ENCODE measurements at places on chromosomes 4 and X.

- no peak for DNase-seq
Observed at GRCh38 chr4:140426610-140427105, 790 bp downstream of the CLGN start.

DNA sequence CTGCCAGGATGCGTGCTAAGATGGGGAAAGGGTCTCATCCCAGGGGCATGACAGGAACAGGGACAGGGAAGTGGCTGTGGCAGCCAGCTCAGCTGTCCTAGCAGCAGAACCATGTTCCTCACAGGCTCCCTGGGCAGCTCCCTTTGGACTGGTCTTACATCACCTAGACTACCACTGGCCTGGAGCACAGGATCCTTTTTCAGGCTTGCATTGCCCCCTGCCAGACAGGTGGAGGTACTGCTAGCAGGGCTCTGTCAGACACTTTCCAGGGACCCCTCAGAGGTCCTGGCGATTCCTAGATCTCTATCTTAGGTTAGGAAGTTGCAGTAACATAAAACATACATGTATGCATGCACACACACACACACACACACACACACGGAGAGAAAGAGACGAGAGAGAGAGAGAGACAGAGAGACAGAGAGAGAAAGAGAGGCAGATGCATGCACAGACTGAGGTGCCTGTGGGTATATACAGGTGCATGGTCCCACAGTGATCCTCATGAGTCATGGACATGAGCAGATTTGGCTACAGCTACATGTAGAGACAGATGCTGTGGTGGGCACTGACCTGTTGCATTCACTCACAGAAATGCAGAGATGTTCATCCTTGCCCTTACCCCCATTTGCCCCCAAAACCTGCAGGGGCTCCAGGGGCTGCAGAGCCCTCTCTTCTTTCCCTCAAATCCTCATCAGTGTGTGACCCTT is 63.6 kb downstream of the STARD8 start:
- peak; percentile 39 for DNase-seq

DNA sequence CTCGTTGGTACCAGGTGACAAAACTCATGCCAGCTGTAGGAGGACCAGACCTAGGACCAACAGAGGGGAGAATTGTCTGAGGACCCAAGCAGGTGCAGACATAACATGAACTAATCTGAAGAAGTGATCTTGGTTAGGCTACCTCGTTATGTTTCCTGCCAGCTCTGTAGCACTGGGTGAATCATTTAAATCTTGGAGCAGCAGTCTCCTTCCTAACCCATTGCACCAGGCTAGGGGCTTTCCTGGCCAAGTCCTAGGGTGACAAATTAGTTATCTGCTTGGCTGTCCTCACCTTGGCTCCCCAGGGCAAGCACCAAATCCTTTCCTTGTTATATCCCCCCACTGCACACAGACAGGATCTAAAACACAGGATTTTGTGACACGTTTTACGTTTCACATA is 87.8 kb downstream of the WWC2 start:
- DNase-seq: no peak

DNA sequence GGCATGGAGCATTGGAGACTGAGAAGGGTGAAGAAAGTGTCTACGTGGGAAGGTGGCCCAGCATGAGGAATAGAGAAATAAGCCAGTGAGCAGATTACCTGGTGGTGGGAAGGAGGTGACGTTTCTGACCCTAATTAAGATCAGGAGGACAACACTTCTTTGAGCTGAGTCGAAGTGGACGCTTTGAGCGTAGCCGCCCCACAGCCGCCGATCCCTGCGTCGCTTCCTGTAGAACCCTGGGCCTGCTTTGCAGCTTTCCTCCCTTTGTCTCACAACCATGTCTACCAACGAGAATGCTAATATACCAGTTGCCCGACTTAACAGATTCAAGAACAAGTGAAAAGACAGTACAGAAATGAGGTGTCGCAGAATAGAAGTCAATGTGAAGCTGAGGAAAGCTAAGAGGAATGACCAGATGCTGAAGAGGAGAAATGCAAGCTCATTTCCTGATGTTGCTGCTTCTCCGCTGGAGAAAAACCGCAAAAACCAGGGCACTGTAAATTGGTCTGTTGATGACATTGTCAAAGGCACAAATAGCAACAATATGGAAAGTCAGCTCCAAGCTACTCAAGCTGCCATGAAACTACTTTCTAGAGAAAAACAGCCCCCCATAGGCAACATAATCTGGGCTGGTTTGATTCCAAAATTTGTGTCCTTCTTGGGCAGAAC is 6.4 kb upstream of the ANTXR2 start:
- DNase-seq: no peak

- DNase-seq: no peak
Observed at GRCh38 chrX:64206556-64207162, 1.2 kb upstream of the AMER1 start.

DNA sequence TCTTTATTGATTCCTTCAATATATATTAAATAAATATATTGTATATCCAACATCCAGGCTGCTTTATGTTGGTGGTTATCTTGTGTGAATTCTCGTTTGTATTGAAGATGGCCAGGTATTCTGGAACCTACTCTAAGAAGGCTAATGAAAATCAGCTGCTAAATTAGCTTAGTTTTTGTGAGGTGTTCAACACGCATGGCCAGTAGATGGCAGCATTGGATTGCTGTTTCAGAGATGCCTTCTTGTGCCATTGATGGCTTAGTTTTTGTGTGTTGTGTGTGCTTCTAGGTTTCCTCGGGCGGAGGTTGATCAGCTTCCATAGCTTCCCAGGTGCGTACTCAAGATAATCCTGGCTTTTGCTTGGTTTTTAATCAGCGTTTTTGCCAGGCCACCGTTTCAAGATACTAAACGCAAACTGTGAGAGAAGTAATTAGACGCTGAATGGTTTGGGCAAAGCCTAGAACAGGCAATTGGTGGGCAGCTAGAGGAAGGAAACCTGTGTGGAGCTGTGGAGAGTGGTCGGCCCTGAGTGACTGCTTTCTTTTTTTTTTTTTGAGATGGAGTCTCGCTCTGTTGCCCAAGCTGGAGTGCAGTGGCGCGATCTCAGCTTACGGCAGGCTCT is 15.1 kb downstream of the NOCT start:
- DNase-seq: peak; percentile 79

GRCh38 chr4:57344296-57344695 is 234.1 kb upstream of the IGFBP7 start:
- DNase-seq: no peak

- DNase-seq: peak; percentile 9
Observed at GRCh38 chr4:149595500-149595899, 220.1 kb downstream of the IQCM start.

GRCh38 chrX:115972717-115973116 is 197.8 kb upstream of the AGTR2 start:
- no peak for DNase-seq

DNA sequence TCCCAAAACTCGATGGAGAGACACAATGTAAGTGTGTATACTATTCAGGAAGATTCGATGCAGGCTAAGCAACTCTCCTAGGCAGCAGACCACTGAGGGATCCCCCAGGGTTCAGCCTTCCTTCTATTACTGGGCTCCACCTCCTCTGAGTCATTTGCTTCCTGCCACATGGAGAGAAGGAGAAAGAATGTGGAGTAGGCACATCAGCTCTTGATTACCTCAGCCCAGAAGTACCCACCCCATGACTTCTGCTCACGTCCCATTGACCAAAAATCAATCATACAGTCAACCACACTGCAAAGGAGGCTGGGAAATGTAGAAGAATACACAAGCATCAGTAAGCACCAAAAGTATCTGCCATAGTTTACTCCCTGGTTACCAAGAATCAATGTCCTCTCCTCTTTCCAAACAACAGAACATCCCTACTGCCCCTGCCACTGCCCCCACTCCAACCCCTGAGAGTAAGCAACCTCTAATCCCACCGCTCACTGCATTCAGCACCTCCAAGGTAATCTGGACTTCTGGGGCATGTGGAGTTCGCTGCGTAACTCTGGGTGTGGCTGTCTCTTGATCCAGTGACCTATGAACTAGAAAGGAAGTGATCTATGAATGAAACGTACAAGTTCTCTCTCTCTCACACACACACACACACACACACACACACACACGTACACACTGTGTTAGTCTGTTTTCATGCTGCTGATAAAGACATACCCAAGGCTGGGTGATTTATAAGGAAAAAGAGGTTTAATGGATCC is 91.2 kb upstream of the C1QTNF7 start:
- peak; percentile 93 for DNase-seq

DNA sequence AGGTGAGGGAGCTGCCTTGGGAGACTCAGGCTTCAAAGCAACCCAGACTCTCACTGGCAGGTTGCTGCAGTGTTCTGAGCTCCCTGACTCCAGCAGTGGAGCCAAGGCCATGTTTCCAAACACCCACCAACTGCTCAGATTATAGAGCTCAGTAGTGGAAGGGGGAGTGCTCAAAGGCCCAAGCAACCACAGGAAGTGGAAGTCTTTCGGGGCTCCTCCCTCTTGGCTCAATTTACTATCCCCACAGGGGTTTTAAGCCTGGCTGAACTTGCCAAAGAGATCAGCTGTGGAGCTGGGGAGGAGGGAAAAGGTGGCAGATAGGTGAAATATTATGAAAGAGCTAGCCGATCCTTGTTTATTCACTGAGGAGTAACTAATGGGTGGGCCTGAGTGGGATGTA is 82.5 kb downstream of the HPRT1 start:
- peak; percentile 90 for DNase-seq

DNA sequence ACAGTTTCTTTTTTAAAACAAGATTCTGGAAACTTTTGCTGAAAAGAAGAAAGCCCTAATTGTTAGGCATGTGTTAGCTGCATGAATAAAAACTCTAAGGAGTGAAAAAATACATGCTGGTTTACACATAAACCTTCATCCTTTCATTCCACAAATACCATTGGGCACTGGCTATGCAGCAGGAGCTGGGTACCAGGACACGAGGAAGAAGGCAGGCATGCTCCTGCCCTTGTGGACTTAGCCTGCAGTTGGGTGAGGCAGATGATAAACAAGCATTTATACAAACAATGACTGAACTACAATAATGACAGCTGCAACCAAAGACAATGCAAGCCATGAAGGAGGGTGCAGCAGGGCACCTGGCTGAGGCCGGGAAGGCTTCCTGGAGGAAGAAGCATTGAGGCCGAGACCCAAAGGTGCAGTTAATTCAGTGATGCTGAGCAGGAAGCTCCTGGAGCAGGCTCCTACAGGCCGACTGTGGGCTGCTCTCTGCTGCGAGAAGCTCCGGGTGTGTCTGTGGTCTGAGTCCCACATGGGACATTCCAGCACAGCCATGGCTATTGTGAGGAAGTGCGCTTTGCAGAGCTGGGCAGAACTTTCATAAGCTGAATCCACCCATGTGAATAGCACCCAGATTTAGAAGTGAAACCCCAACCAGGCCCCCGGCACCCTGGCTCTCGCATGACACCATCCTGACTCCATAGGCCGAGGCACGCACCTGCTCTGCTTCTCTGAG is 44.0 kb upstream of the MXD4 start:
- DNase-seq: no peak

- peak; percentile 63 for DNase-seq
Observed at GRCh38 chr4:181161669-181162068, 1081.5 kb upstream of the TENM3 start.

DNA sequence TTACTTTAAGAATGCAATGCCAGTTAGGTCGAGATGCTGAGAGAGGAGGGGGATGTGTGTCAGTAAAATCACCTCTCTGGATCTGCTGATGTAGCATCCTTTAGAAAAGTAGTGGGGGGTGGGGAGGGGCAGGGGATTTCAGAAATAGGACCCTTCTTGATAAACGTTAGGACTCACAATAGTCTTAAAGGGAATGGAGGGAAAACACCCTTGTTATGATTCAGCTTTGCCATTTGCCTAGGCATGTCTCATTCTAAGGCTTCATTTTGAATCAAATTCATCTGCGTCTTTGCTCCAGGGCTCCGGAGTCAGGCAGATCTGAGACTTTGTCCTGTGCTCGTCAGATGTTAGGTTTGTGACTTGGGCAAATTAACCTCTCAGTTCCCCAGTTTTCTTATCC is 879 bp downstream of the SH2D1A start:
- DNase-seq: no peak

GRCh38 chr4:47413521-47413920 is 50.0 kb downstream of the COMMD8 start:
- no peak for DNase-seq

DNA sequence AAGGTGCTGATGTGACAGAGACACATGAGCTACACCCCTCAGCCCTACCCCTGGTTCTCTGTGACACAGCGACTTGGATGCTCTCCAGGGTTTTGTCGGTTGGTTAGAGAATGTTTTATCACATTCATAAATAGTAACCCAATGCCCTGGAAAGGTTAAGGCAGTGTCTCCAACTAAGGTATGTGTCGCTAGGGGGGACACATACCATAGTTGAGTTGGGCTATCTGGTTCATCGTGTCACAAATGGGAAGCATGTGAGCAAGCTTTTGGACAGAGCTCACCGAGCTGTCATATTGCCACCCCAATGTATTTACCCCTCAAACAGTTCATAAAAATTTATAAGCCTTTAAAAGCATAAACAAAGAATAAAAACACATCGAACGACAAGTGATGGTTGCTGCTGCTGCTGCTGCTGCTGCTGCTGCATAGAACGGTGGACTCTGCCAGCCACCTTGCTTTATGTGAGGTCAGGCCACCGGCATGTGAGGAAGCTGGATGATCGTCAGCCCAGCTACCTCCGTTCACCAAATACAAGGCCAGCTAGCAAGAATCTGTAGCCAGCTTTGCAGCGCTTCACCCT is 55.9 kb downstream of the STOX2 start:
- DNase-seq: peak; percentile 10

DNA sequence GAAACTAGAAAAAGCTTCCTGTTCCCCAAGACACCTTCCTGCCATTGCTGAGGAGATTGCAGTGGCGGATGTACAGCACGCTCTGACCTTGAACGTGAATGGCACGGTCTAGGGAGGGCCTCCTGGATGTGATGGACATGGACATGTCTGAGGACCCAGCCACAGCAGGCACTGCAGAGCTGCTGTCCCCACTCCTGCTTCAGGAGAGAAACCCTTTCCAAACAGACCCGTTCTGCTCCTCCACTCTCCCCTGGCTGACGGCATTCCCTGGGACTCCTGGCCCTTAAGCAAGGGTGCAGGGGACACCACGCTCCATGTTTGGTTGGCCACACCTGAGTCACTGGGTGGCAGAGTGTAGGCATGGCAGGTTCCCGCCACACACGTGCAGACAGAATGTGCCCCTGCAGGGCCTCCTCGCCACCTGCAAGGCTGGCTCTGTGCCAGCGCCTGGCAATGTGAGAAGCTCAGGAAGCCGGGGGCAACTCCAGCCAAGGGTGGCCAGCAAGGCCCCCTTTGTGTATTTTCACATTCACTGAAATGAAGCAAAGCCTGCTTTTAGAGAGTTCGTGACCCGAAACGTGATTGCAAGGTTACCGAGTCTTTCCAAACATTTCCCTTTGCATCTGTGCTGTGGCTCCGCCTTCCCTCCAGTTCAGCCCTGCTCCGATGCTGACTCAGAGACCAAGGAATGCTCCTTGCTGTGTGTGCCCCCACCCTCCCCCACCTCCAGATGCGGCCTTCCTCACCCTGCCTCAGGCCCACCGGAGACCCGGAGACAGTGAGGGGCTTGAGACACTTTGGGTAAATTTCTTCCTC is 46.1 kb downstream of the HTRA3 start:
- peak; percentile 86 for DNase-seq

DNA sequence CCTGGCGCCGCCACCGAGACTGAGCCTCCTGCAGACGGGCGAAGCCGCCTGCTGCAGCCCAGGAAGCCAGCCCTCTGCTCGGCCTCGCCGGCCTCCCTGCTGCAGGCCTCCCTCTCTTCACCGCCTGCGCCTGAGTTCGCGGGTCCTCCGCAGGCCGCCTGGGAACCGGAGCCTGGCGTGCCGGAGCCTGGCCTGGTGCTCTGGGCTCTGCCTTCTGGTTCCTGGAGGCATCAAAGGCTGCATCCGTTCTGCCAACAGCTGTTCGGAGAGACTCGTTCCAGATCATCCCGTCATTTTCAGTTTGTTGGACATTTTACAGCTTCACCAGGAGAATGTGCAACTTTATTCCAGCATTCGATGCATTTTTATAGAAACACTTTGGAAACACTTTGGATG is 178.0 kb downstream of the DCLK2 start:
- no peak for DNase-seq
